Lung microvascular endothelial cell (primary cell): ENCODE measurements at places on chromosomes 7 and 10.

DNA sequence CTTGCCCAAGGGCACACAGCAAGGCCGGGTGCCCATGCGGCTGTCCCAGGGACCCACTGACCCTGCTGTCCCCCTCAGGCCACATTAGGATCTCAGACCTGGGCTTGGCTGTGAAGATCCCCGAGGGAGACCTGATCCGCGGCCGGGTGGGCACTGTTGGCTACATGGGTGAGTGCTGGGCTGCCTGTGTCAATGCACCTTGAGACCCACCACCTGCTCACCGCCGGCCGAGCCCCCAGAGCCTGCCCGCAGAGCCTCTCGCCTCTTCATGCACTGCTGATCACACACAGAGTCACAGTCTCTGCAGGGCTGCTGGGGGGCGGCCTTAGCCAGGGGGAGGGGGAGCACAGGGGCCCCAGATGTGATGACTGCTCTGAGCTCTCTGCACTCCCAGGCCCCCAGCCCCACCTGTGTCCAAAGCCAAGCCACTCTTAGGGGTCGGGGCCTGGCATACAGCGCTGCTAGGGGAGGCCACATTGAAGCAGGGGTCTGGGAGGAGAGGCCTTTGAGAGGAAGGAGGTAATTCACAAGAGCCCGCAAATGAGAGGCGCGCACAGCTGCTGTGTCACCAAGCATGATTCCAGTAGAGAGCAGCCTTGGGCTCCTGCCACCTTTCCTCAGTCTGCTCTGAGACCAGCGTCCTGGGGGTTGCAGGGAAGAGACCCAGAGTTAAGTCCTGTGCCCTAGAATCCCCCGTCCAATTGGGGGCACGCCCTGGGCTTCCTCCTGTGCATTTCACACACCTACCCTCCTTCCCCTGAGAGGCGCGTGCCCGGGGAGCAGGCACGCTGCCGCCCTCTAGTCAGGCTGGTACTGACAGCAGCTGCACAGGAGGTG lies 100.4 kb downstream of the RGS10 start:
- no peak for DNase-seq

- DNase-seq, result no peak
Measured at GRCh38 chr10:19730167-19730906, 85.9 kb upstream of the PLXDC2 start.

- DNase-seq, result peak; percentile 50
Measured at GRCh38 chr10:34710391-34710751, 104.7 kb downstream of the PARD3 start.

GRCh38 chr10:11161096-11161495 lies 143.4 kb downstream of the CELF2 start:
- no peak for DNase-seq

DNA sequence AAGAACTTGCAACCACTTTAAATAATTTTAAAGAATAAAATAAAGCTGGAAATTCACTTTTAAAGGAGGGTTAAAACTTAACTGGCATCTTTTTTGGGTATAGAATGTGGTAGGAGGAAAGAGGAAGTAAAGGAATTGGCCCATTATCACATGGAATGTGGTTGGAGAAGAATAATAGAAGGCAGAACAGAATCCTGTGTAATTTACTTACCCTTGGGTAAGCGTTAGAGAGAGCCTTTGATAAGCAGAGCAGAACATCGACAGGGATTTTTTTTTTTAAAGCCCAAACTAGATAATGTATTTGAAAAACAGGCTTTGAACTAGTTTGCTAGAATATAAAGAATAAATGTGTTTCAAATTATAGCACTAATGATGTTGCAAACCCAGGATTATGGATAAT lies 199.8 kb upstream of the KIAA1217 start:
- no peak for DNase-seq
